ENCODE measurements at places on chromosomes 13 and 19.

DNA sequence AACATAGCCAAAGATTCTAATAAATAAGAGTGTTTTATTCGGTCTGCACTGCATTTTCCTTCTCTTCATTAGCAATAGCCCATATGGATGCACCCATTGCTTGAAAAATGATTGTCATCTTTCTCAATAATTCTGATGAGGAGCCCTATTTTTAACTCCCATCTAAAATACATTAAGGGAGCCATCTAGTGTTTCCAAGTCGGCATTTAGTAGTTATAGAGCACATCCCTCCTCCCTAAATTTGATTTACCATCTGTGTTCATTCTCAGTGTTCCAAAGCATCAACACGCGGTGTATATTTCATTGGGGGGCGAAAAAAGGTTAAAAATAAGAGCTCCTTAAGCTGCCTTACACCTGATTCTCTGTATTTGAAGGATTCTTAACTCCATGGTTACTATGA, 119.2 kb upstream of the IPO5 start:
- DNase-seq = no peak

DNA sequence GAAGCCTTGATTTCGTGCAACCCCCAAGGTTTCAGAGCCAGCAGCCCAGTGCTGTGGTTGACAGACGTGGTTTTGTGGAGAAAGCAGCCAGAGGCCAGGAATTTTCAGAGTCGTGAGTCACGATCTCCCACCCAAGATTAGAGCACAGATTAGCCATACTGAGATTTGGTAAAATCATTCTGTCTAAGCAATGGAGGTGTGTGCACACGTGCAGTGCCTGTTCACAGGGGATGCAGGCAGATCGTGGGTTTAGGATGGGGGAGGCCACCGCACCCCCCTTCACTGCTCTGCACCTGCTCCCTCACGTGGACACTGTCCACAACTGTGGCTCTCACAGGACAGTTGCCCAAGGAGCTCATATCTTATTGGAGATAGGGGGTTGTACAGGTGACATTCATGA, 46.6 kb upstream of the GPR183 start:
- no peak for DNase-seq

- DNase-seq = no peak
These were observed 5.3 kb upstream of the CFAP97D2 start for GRCh38 chr13:114173745-114174144.

GRCh38 chr13:106987427-106987785, 419.5 kb upstream of the ARGLU1 start:
- no peak for DNase-seq

- no peak for DNase-seq
These were observed 85.0 kb downstream of the SACS start for GRCh38 chr13:23348262-23349127.

DNA sequence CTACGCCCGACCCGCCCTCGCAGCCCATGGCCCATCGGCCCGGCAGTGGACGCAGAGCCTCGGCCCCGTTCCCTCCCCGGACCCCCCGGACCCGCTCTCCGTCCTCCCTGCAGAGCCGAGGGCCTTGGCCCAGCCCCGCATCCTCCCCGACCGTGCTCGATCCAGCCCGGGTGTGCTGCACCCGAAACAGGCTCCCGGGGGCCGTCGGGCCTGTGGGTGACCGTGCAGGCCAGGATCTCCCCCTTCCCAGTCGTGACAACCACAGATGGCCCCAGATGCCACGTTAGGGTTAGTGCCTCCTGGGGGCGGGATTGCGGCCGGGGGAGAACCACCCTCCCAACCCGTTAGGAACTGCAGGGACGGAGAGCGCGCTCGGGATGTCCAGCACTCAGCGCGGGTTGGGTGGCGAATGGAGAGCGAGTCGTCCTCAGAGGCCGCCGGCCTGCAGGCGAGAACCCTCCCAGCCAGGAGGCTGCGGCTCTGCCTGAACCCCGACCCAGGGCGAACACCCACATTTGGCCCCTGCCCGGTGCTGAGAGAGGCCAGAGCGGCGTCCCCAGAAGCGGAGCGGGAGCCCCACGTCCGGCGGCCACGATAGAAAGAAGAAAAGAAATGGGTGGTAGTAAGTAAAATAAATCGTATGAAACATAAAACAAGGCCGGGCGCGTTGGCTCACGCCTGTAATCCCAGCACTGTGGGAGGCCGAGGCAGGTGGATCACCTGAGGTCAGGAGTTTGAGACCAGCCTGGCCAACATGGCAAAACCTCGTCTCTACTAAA, 6.7 kb upstream of the MADCAM1 start:
- DNase-seq = no peak

GRCh38 chr13:46906405-46906804, 9.6 kb upstream of the HTR2A start:
- DNase-seq = no peak

GRCh38 chr13:91313103-91313502, 34.4 kb upstream of the MIR17HG start:
- DNase-seq = no peak

Measured in vagina (tissue), 2 donors.